ENCODE measurements at places on chromosomes 1 and 21. TPM values are rescaled to one million over a fixed set of nuclear protein-coding genes. Genes with fewer than 3 reads are reported as not detected.

Gene SEMA6C
- total RNA-seq, result 0.21 TPM

Gene MIXL1
- not detected for total RNA-seq

Gene EXTL2
- 4.3 TPM for total RNA-seq

Gene PTGER3
- total RNA-seq, result not detected

Gene CTSE
- 1.9 TPM for total RNA-seq

Gene COL9A2
- total RNA-seq, result not detected

Gene CR1L
- not detected for total RNA-seq

Gene NTMT2
- total RNA-seq, result not detected

Gene TCHHL1
- total RNA-seq, result not detected

Gene BEST4
- total RNA-seq, result under 0.01 TPM

Gene CHIA
- total RNA-seq, result not detected

Gene ACTL8
- not detected for total RNA-seq

Gene RHBG
- not detected for total RNA-seq

Gene CEP85
- 9.9 TPM for total RNA-seq

Gene SELL
- total RNA-seq, result not detected

Gene LCE3D
- not detected for total RNA-seq

Gene MEGF6
- total RNA-seq, result 5.8 TPM

Gene RNASEL
- 5.8 TPM for total RNA-seq

Gene CRYAA
- not detected for total RNA-seq

Gene S100A7A
- not detected for total RNA-seq

Gene PTTG1IP
- total RNA-seq, result 257 TPM

Gene SAMD13
- 1.3 TPM for total RNA-seq

Gene RAB3GAP2
- total RNA-seq, result 30.1 TPM

Gene S1PR1
- 0.21 TPM for total RNA-seq

Gene NUCKS1
- 59.8 TPM for total RNA-seq

Gene TMEM61
- total RNA-seq, result 9.0 TPM

Measured in tracheal epithelial cell (primary cell).